ENCODE measurements at places on chromosomes 6 and 20.

DNA sequence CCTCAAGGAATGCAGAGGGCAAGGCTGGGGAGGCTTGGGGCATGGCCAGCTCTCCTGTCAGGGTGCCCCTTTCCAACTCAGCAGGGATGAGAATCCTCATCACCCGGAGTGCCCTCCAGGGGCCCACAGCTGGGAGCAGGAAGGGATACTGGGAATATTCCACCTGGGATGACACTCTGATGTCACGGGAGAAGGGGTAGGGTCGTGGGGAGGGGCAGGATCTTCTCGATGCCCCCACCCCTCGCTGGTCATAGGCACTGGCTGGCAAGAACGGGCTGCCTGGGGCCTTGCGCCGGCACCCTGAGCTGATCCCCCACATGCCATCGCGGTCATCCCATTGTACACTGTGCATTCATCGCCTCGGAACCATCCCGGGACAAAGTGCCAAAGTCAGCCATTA, 10.6 kb upstream of the NXT1 start:
- no peak for DNase-seq

DNA sequence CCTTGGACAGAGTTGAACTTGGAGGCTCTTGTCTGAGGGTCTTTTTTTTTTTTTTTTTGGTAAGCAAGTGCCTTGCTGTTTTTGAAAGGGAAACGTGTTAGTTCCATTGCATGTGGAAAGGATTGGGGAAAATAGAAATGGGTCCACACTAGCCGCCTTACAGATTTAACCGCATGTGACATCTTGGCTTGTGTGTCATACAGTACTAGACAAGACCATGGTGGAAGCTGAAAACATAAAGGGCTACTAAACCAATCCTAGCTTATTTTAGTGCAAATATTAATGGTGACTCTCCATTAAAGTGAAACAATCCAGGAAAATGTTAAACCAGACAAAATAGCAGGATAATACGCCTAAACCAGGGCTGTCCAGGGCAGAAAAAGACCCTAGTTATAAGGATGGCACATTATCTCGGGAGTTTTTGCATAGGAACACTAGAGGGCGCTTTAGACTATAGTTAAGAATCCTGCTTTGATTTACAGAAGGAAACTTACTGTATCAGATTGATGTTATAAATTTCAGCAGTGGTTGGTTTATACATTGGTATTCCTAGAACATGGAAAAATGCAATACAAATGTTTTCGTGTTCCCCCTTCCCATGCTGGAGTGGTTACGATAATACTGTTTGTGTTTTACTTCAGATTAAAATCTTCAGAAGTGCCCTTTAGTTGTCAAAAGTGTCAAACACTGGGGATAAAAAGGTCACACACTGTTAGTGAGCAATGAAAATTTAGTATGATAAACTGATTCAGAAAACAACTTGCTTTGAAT, 59.8 kb upstream of the DEK start:
- peak; percentile 56 for DNase-seq

DNA sequence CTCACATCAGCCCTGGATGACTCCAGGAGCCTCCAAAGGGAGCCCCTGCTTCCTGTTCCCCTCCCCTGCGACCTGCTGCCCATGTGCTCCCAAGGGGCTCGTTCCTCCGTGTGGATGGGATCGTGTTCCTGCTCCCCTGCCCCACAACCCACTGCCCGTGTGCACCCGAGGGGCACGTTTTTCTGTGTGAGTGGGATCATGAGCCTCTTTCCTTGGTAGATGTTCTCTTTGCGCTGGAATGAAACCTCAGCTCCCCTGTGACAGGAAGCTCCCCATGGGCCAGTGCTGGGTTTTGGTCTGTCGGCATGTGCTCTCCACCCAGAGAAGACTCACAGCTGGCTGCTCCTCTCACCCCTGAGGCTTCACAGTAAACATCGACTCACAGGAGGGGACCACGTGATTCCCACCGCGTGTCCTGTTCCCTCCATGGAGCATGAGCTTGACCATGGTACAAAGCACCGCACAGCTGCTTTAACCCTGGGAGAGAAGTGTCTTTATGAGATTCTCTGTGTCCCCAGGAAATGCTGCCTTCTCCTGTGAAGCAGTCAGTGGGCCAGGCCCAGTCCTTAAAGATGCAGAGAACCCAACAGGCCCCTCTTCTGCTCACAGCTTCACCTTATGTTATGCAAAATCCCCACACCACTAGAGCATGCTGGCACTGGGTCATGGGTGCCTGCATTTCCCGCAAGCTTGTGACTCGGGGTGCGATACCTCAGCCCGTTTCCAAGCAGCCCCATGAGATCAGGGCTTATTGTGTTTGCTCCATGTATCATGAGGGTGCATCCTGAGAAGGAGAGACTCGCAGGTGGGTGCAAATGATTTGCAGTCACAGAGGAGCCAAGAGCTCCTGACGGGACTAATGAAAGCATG, 215.1 kb downstream of the ERMARD start:
- no peak for DNase-seq

GRCh38 chr6:69974193-69974592, 107.8 kb downstream of the COL19A1 start:
- DNase-seq, result peak; percentile 1

- DNase-seq, result peak; percentile 84
These were observed 54.4 kb downstream of the DTNBP1 start for GRCh38 chr6:15608396-15608795.

- DNase-seq, result peak; percentile 35
These were observed 18.3 kb upstream of the FOXP4 start for GRCh38 chr6:41527721-41528408.

DNA sequence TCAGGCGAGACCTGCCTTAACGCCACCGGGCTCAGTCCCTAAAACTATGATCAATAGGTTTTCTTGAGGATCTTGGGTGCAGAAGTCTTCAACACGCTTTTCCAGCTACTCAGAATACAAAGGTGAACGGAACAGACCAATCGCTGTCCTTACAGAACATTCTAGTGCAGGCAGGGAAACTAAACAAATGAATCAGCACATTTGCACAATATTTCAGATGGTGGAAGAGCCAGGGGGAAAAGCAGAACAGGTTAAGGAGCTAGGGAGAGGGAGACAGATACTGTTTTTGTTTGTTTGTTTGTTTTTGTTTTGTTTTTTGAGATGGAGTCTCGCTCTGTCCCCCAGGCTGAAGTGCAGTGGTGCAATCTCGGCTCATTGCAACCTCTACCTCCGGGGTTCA, 271.1 kb downstream of the TFAP2C start:
- no peak for DNase-seq

- no peak for DNase-seq
These were observed 1.1 kb downstream of the CD164 start for GRCh38 chr6:109381061-109381746.

All from fibroblast of skin of abdomen (primary cell).